Muscle of leg (tissue), 16 donors: ENCODE measurements at places on chromosomes 3 and 15. TPM values are rescaled to one million over a fixed set of nuclear protein-coding genes. Genes with fewer than 3 reads are reported as not detected.
A peak's percentile ranks its signal among the peaks of the same experiment; 100 is the strongest.

DNA sequence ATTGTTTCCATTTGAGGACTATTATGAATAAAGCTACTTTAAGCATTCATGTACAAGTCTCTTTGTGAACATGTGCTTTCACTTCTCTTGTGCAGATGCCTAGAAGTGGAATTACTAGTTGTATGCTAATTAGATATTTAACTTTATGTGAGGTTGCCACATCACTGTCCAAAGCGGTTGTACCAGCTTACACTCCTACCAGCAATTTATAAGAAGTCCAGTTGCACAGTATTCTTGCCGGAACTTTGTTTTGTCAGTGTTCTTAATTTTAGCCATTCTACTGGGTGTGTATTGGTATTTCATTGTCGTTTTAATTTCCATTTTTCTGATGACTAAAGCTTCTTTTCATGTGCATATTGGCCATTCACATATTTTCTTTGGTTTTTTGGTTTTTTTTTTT, 29.1 kb downstream of the SEMA3G start:
- no peak for DNase-seq

- DNase-seq, result no peak
Measured at GRCh38 chr3:47610583-47610982, 31.9 kb upstream of the CSPG5 start.

DNA sequence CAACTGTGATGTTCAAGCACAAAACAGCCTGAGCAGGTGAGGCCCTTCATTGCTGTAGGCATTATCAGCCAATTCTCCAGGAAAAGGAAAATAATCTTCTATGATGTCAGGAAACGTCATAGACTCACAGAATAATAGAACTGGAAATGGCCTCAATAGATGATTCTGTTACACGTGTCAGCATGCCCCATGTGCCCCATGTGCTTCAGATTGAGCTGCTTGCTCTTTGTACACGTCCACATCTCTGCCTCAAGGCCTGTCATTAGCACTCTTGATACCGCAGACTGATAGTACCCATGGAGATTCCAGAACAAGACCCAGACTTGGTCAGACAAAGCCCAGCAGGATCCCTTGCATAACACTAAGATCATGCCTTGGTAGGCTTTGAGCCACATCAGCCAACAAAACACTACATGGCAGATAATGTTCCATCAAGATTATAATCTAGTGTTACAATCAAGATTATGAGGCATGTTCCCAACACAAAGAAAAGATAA, 95.9 kb downstream of the MEIS2 start:
- no peak for DNase-seq

GRCh38 chr15:73691396-73691795, 7.2 kb downstream of the CD276 start:
- peak; percentile 44 for DNase-seq

DNA sequence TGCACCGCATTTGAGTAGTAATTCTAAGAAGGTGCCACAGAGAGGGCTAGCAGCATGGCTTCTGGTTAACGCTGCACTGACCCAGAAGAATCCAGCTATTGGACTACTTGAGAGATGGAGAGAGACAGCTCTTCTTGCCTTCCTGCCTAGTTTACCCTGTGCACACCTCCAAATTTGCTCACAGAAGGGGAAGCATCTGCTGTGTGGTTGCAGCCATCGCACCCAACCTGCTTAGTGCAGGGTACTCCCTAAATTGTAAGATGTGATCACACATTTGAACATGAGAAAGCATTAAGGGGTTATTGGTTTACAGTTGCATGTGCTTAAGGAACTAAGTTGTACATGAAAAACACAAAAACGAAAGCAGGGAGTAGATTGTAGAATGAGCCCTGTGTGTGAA, 122.1 kb downstream of the FOXB1 start:
- no peak for DNase-seq

DNA sequence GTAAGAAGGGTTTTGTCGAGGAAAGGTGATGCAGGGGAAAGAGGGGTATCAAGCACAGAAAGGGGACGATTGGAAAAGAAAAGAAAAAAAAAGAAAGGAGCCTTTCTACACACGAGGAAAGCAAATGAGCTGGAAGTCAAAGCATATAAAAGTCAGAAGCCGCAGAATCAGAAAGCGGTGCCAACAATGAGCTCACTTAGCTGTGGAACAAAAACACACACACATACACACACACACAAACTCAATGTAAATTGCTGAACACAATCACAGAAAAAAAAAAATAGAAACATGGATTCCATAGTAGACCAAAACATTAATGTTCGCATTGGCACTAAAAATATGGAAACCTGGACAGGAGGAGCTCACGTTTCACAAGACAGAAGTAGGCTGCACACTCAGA, 63.4 kb upstream of the FEZF2 start:
- DNase-seq, result peak; percentile 46

- DNase-seq, result no peak
Measured at GRCh38 chr3:11662392-11662990, 18.8 kb upstream of the VGLL4 start.

DNA sequence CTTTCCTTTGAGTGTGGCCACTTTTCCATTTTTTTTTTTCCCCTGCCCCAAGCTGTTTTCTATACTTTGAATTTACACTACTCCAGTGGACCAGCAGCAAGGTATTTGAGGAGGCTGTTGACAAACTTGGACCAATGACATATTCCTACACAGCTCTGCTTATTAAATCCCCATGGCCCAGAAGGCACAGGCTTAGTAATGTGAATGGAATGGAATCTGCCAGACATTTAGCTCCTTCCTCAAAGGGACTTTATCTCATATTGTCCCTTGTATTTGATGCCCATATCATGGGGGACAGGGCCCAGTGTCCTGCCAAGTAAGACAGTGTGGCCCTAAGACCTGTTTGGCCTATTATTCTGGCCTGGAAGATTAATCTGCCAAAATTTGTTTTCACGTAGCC, 107.5 kb downstream of the CHCHD6 start:
- no peak for DNase-seq

DNA sequence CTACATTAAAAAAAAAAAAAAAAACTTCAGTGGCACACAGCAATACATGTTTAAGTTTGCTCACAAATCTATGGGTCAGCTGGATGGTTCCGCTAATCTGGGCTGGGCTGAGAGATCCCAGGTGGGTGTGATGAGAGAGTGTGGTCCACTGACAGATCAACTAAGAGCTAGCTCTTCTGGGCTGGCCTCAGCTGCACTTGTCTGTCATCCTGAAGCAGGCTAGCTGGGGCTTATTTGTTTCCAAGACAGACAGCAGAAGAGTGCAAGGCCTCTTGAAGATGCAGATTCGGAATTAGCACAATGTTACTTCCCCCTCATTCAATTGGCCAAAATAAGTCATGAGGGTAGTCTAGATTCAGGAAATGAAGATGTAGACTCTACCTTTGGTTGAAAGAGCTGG, 56.5 kb downstream of the SIDT1 start:
- no peak for DNase-seq

GRCh38 chr3:17573396-17573795, 169.0 kb downstream of the TBC1D5 start:
- DNase-seq, result no peak

DNA sequence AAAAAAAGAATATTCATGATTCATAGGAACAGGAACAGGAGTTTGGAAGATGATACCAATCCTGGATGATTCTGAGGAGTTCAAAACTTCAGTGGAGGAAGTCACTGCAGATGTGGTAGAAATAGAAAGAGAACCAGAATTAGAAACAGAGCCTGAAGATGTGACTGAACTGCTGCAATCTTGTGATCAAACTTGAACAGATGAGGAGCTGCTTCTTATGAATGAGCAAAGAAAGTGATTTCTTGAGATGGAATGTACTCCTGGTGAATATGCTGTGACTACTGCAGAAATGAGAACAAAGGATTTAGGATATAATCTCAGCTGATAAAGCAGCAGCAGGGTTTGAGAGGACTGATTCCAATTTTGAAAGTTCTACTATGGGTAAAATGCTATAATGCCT, 72.7 kb downstream of the GSK3B start:
- DNase-seq, result no peak

DNA sequence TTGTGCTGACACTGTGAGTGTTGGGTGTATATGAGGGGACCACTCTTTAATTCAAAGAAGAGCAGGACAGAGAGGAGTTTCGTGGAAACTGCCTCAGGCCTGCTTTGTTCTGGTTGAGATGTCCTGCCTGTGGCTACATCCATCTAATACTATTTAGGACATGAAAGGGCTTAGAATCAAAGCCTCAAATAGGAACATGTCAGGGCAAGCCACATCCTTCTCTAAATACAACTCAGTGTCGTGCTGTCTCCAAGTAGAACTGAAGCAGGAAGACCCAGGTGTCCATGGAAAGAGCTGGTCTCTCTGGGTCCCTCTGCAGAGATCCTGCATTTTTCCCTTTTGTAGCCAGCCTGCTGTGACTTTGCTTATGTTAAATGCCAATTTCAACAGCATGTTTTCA, 156.2 kb upstream of the UMPS start:
- no peak for DNase-seq

- no peak for DNase-seq
Measured at GRCh38 chr3:169497567-169498257, 165.8 kb downstream of the MECOM start.

DNA sequence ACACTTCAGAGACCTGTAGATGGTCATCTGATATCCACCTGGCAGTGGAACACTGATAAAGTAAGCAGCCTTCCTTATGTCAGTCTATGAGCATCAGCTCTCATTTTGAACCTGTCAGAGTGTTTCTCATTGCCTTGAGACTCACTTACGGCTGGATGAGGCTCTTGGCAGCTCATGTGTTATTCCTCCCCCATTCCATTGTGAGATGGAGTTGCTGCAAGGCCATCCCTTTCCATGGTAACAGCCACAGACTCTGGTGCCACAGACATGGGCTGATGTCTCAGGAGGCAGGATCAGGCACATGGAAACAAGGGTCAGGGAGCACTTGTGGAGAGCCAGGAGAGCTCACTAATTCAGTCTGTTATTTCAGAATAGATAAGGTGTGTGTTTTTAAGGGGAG, 11.9 kb downstream of the KCNAB1 start:
- DNase-seq, result no peak

DNA sequence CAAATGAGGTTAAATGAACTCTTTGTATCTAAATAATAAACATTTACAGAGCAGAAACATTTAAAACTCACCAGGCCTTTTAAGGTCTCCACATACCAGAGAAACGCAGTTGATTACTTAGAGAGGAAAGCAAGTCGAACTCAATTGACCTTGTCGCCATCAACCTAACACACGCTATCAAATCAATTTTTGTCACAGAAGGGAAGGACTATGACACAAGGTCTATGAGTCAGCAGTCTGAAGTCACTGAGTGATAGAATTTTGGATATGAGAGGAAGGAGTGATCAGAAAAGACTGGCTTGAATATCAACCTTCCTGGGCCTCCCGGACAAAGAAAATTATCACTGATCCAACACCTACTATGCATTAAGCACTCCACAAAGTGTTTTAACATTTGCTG, 514.4 kb upstream of the ZNF385D start:
- no peak for DNase-seq

GRCh38 chr15:56653107-56653506, 80.2 kb downstream of the ZNF280D start:
- DNase-seq, result peak; percentile 82

DNA sequence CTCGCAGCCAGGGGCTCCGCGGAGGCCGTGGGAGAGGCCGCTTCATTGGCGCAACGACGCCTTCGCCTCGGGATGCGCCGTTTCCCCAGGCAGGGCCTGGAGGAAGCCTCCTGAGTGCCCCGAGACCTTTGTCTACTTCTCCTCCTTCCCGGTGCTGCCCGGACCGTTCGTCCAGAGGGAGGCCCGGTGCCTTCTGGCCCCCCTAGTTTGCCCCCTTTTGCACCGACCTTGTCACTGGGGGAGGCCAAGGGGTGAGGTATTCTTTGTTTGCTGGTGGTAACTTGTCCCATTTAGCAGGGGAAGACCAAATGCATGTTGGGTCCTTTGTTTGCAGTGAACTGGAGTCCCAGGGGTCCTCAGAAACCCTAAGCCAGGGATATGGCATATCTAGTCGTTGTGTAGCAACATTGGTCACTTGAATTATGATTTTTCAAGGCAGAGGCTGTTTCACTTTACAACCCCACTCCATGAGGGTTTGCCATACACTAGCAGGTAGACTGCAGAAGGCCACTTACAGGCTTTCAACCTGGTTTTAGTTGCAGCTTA, 615 bp downstream of the DHX30 start:
- DNase-seq, result no peak

DNA sequence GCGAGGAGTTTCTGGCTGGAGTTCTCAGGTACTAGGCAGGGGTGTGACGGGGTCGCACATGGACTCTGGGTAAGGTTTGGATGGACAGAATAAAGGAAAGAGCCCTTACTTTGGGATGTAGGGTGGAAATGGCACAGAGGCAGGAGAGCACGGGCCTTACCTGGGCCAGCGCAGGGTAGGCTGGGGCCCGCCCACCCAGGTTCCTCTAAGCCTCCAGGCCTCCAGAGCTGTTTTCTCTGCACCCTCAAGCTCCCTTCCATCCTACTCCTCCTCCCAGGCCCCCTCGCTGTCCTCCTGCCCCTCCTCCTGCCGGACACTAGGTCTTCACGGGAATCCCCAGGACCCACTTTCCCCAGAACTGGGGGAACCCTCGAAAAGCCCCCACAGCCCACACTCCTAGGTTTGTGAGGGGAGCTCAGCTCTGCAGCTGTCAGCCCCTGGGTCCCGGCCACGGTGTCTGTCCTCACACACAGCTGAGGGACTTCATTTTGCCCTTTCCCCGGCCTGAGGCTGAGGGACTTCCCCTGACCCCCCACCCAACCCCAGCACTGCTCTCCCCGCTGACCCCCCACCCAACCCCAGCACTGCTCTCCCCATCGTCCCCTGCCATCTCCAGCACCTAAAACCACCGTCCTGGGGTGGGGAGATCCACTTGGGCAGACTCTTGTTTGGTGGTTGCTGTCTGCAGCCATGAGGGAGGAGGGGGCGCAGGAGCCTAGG, 53.0 kb upstream of the PCSK6 start:
- no peak for DNase-seq

DNA sequence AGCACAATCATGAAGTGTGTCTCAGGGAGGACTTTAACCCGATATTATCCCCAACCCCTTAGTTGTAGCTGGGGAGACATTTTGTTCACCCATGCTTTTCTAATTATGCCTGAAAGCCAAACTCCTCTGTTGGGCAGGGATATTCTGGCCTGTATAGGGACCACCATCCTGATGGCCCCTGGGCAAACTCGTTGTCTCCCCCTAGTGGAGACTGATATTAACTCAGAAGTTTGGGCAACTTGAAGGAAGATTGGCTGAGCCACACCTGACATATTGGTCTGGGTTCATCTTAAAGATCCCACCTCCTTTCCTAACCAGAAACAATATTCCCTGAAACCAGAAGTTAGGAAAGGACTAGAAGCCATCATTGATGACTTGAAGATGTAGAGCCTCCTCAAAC, 42.3 kb downstream of the TM4SF18 start:
- DNase-seq, result no peak

- no peak for DNase-seq
Measured at GRCh38 chr15:98778960-98779359, 130.6 kb downstream of the IGF1R start.

LRTM1 gene
- polyA plus RNA-seq, result 70.0 TPM

SLCO2A1 gene
- 2.6 TPM for polyA plus RNA-seq

CAND2 gene
- polyA plus RNA-seq, result 37.2 TPM

ADAMTS17 gene
- 6.0 TPM for polyA plus RNA-seq

SLC22A14 gene
- 0.19 TPM for polyA plus RNA-seq

CNTN6 gene
- 1.2 TPM for polyA plus RNA-seq

PLSCR2 gene
- 0.29 TPM for polyA plus RNA-seq

CYP8B1 gene
- 0.04 TPM for polyA plus RNA-seq

MESP2 gene
- polyA plus RNA-seq, result 0.59 TPM

ZNF774 gene
- 1.1 TPM for polyA plus RNA-seq

THUMPD3 gene
- polyA plus RNA-seq, result 35.1 TPM
